ENCODE measurements at places on chromosomes 5 and 9.

- DNase-seq = peak; percentile 89
Observed at GRCh38 chr9:137670391-137671195, 51.8 kb downstream of the EHMT1 start.

- no peak for DNase-seq
Observed at GRCh38 chr5:145484158-145484557, 351.0 kb downstream of the PRELID2 start.

GRCh38 chr5:126988021-126988569 is 42.3 kb downstream of the MARCHF3 start:
- DNase-seq = no peak

- no peak for DNase-seq
Observed at GRCh38 chr5:180642181-180642775, 7.1 kb downstream of the FLT4 start.

DNA sequence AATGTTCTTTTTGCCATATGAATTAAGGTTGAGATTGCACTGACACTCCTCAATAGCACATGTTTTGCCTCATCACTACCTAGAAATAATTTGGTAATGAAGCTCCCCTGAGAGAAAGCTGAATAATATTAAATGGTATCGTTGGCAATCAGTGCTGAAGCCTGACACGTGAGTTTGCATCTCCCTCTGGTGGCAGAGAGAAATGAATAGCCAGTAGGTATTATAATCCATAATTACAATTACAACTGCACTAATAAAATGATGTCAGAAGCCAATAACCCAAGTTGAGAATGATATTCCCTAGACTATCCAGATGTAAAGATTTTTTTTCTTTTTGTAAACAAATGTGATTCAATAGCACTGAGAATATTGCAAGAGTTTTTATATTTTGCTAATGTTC is 700.3 kb downstream of the PTPRD start:
- DNase-seq = no peak

DNA sequence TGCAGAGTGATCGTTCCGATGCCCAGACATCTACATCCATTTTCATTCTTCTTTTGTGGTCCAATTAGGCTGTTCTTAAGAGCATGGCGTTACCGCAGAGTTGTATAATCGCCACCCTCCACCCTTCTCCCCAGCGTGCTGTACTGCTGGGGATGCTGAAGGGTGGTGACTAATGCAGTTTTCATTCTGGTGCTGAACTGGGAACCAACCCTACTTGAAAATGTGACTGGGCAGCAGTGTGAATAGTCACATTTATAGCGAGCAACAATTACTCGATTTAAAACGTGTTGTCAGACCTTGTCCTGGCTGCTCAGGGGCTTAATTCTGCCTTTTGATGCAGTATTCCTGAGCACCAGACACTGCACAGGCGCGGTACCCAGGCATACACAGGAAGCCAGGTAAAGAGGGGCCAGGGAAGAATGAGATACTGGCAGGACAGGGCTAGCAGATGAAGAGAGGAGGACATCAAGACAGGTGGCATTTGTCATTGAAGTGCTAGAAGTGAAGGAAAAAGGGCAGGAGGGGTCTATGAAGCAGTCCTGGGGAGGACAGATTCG is 719 bp upstream of the ISCA1 start:
- no peak for DNase-seq

DNA sequence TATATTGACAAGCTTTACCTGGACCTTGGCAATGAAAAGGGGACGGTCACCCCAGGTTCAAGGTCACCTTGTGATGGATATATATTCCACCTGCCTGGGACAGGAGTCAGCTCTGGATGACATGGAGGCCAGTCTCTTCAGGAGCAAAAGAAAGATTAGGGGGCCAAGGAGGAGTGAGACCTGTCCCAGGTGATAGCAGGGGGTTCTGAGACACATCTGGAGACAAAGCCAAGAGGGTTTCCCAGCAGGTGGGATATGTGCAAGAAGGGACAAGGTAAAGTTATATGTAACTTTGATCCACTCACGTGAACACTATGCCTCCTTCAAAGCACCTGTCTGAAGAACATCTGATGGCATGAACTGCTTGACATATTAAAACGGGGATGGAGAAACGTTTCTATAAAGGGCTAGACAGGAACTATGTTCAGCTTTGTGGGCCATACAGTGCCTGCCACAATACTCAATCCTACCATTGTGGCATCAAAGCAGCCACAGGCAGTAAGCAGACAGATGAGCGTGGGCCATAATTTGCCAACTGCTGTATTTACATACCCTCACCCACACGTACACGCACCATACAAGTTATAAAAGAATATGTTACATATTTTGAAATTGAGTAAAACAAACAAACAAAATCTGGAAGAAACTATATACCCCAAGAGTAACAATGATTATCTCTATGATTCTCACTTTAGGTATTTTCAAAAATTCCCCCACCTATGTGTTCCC is 62.9 kb upstream of the ZNF622 start:
- DNase-seq = peak; percentile 21

DNA sequence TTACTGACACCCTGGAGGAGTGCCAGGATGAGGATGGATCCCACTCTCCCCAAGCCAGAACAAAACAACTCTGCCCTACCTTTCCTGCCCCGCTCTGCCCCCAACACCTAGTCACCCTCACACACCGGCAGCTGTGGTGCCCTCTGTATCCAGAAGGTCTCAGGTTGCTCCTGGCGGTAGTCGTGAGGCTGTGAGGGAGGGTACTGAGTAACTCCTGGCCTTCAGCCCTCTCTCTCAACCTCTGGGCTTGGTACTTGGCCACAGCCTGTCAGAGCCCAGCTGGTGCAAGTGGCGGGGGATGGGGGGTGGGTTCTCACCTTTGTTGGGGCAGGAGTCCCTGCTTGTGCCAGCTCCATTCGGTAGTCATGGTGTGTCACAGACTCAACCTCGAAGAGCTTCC is 1.9 kb downstream of the SPAG8 start:
- DNase-seq = no peak

DNA sequence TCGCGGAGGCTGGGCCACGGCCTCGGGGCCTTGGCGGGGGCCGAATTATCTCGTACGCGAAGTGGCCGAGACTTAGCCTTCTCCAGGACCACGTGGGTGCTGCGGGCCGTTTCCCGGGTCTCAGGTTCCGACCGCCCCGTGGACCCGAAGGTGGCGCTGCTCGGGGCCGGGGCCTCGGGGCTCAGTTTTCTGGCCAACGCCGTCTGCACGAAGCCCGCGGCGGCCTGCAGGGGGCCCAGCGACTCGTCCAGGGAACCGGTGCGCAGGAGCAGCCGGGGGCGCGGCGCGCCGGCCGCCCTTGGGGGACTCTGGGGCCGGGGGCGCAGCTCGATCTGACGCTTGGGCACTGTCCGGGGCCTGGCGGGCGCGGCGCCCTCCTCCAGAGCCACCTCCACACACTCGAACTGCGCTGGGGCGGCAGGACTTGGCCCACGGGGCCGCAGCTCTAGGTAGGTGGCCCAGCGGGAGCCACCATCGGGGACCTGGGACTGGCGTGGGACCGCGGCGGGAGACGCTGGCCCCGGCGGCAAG is 716 bp downstream of the PROB1 start:
- DNase-seq = no peak

DNA sequence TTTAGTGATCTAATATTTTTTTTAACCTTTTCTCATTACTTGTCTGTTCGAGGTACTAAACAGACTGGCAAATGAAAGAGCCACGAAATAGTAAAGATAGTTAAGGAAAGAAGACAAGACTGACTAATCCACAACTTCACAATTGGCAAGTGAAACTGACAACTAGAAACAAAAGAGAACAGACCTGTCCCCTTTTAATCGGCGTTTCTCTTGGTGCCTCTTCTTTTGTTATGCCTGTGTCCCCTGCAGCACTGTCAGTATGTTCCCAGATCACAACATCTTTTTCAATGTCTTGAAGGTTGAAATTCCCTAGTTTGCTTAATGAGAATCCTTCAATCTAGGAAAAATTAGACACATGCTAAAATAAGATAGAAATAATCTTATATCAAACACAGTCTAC is 26.1 kb downstream of the TUT7 start:
- DNase-seq = no peak

DNA sequence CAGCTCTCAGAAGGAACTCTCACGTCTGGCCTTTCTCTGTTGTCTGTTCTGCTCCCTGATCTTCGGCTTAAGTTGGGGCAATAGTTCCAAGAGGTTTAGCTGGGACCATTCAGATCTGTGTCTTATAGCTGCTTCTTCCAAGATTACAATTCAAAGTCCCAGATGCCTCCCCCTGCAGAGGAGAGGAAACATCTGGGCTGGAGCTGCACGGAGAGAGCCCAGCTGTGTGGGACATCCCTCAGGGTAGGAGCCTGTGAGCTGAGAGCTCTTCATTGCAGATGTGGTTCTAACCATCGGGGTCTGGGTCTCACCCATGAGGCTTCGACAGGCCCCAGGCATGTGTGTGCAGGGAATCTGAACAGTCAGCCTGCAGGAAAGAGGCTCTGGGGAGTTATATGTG is 9.0 kb upstream of the PHF19 start:
- DNase-seq = no peak

DNA sequence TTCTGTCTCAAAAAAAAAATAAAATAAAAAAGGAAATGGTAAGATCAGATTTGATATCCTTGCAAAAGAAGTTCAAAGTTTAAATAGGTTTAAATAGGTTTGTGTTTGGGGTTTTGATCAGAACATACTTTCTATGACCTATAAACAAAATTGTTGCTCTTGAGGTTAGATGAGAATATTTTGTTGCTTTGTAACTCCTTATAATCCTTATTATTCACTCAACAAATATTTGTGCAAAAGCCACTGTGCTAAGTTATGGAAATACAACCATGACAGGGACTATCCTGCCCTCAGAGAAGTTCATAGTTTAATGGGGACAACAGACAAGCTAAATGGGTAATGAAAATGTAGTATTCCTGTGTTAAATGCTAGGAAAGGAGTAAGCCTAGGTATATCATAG is 71.5 kb downstream of the INVS start:
- no peak for DNase-seq

DNA sequence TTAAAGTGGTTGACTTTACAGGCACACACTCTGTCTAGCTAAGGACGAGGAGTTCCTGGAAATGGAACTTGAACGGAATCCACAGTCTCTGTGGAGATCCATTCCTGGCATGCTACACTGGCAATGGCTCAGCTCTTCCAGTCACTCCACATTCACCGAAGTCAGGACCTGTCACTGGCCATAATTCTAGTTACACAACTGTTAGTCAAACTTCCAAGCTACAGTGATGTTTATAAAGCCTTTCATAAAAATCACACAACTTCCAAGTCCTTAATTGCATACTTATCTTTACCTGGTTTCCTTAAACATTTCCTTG is 15.7 kb downstream of the CDC14B start:
- DNase-seq = no peak

- DNase-seq = no peak
Observed at GRCh38 chr5:179904463-179905160, 3.1 kb downstream of the TBC1D9B start.

DNA sequence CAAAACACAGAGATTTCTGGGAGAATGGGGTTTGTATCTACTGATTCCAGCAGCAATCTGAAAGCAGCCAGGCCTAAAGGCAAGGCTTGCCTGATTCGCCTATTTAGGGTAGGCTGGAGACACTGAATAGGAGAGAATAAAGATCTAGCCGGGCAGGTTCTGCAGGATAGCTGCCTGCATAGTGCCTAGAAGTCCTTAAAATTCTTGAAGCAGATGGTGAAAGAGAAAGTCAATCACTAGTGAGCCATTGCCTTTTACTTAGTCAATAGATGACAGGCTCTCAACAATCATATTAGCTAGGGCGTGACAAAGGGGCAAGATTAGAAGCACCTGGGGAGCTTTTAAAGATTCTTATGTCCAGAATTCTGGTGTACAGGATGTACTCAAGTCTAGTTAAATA is 522.7 kb downstream of the HTR1A start:
- DNase-seq = no peak

GRCh38 chr9:16653491-16654399 is 216.7 kb downstream of the BNC2 start:
- no peak for DNase-seq

GRCh38 chr5:148776780-148777179 is 49.6 kb upstream of the ADRB2 start:
- DNase-seq = no peak

- peak; percentile 27 for DNase-seq
Observed at GRCh38 chr5:147417135-147417813, 92.6 kb downstream of the DPYSL3 start.

DNA sequence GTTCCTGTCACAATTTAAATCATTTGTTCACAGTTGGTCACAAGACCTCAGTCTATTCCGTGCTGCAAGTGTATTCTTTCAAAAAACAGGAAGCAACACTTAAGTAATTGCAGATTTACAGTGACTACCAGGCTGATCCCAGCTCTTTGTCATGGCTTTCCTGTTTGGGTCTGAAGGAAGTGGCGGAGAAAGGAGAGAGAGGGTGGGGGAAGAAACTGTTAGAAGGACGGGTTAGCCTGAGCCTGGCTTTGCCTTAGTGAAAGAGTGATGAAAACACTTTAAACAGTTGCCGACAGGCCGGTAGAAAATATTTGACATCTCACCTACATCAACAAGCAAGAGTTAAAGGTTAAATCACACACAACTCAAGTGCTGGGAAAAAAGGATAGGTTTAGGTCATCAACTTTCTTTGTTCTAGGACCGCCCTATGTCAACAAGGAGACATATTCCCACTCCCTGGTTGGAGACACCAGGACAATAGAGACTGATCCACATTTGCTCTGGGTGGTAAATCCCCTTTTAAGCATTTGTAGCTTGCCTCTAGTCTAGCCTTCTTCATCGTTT is 102.2 kb upstream of the DAB2 start:
- DNase-seq = no peak

- no peak for DNase-seq
Observed at GRCh38 chr5:26757941-26758340, 280.4 kb downstream of the CDH9 start.

GRCh38 chr9:112112941-112113681 is 62.0 kb downstream of the SUSD1 start:
- no peak for DNase-seq

DNA sequence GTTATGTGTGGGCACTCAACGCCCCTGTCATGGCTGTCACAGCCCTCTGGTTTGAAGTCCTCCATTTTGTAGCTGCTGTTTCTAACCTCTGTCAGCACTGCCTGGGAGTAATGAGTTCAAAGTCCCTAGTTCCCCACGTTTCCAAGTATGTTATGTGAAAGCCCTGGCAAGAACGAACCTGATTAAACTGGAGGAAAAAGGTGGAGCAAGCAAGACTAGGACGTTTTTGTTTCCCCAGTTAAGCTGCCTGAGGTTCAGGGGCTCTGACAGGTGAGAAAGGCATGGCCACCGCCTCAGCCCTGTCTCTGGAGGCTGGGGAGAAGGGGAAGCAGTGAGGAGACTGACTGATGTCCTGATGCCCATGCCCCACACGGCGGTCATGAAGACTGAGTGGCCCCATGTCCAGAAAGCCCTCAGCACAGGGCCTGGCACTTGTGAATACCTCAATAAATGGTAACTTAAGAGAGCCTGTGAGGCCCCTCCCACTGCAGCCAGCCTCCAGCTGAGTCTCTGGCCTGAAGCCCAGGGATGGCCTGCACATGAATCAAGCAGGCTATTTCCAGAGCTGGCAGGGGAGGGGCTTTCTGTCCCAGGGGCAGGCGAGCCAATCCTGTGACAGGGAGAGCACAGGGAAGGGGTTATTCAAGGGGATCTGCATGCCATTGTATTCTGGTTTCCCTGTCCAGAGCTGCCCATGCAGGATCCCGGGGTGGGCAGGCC is 61.8 kb downstream of the PFDN1 start:
- DNase-seq = peak; percentile 95

GRCh38 chr9:88628114-88628513 is 93.1 kb downstream of the NXNL2 start:
- DNase-seq = no peak

Measured in testis (tissue), 5 donors.